ENCODE measurements at places on chromosomes 16 and 17.

- DNase-seq: no peak
These were observed 547 bp downstream of the RAB26 start for GRCh38 chr16:2148714-2149629.

- DNase-seq: no peak
These were observed 179.5 kb downstream of the NTN1 start for GRCh38 chr17:9200699-9201359.

DNA sequence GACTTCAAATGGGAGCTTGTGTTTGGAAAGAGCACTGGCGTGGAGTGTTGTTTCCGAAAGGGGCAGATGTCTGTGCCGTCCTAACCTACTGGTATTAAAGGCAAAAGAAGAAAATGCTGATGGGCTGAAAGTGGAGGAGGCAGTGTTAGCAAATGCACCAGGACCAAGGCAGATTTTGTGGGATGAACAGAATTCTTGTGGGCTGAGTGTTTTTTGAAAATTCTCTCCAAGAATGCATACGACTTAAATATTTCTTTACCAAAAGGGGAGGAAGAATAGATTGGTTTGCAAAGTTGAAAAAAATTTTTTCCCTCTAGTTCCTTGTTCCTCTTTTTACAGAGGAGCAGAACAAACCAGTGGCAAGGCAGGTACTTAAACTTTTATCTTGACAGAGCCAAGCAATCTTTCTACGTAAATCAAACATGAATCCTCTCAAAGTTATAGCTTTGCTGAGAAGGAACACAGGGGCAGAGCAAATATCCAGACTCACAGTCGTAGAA is 16.8 kb downstream of the MARCHF10 start:
- no peak for DNase-seq

GRCh38 chr17:4180791-4181190 is 37.8 kb downstream of the CYB5D2 start:
- peak; percentile 53 for DNase-seq

- DNase-seq: no peak
These were observed 109.6 kb downstream of the KCNJ2 start for GRCh38 chr17:70278844-70279462.

- DNase-seq: no peak
These were observed 10.3 kb downstream of the KANSL1 start for GRCh38 chr17:46182961-46183360.

- peak; percentile 88 for DNase-seq
These were observed 50.0 kb upstream of the STH start for GRCh38 chr17:45948881-45949624.
